ENCODE measurements at places on chromosomes 7 and 10.

DNA sequence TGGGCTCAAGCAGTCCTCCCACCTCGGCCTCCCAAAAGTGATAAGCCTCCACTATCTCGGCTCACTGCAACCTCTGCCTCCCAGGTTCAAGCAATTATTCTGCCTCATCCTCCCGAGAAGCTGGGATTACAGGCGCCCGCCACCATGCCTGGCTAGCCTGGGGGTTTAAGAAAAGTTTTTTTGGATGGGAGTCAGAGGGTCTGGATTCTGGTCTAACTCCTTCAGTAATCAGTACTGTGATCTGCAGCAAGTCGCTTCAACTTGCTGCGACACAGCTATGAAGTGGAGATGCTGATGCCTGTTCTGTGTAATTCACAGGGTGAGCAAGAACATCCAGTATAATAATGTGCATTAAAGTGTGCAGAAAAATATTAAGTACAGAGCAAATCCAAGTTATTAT is 88.4 kb upstream of the AGBL3 start:
- no peak for DNase-seq

DNA sequence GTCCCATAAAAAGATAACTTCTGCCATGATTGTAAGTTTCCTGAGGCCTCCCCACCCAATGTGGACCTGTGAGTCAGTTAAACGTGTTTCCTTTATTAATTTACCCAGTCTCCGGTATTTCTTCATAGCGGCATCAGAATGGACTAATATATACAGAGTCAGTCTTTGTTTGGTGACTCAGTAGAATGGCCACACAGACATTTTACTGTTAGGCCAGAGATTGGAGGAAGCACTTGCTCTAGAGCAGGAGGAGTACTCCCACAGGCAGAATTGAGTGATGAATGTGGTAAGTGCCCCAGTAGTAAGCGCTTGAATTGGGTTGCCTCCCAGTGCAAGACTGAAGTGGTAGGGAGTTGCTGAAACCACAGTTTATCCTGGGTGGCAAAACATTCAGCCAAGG is 149.5 kb upstream of the SMIM30 start:
- DNase-seq: peak; percentile 51

GRCh38 chr7:38629651-38630510 is 1.3 kb downstream of the AMPH start:
- DNase-seq: no peak

DNA sequence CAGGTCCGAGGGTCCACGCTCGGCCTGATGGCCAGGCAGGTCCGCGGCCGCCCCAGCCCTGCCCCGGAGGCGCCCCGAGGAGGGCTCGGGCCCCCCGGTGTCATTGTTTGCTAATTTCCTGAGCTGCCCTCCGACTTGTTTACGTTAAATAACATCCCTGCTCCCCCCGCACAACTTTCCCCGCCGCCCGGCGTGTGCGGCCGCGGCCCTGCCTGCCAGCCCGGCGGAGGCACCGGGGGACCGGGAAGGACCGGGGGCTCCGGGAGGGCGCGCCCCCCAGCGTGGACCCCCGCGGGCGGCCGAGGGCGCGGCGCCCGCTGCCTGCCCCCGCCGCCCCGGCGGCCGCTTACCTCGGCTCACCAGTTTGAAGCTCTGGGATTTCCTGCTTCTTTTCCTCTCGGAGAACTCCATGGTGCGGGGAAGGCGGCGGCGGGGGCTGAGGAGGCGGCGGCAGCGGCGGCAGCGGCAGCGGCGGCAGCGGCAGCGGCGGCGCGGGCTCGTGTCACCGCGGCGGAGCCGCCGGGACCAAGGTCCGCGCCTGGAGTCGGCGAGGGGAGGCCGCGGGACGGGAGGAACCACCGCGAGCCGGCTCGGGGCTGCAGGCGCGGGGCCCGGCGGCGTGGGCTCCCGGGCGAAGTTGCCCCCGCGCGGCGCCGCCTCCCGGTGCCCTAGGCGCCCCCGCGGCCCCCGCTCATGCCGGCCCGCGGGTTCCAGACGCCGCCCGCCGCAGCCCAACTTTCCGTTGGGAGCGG is 515 bp downstream of the BEND7 start:
- DNase-seq: no peak

GRCh38 chr10:6071181-6072175 is 9.3 kb upstream of the IL2RA start:
- DNase-seq: no peak

GRCh38 chr7:115635376-115635775 is 395.2 kb downstream of the TFEC start:
- no peak for DNase-seq

- no peak for DNase-seq
Measured at GRCh38 chr10:98260350-98260749, 7.6 kb downstream of the LOXL4 start.

GRCh38 chr10:69328380-69328735 is 50.1 kb downstream of the HK1 start:
- DNase-seq: no peak

GRCh38 chr7:80147543-80148391 is 13.1 kb downstream of the GNAI1 start:
- DNase-seq: no peak

DNA sequence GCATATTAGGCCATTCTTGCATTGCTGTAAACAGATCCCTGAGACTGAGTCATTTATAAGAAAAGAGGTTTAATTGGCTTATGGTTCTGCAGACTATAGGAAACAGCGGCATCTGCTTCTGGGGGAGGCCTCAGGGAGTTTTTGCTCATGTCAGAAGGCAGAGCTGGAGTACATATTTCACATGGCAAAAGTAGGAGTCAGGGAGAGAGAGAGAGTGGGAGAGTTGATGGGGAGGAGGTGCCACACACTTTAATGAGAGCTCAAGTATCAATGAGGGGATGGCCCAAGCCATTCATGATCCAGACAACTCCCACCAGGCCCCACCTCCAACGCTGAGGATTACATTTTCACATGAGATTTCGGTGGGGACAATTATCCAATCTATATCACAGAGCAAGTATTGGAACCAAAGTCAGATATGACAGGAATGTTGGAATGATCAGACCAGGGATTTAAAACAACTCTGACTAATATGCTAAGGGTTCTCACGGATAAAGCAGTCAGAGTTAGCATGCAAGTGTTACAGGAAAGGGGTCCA is 795.3 kb upstream of the CELF2 start:
- DNase-seq: no peak

- no peak for DNase-seq
Measured at GRCh38 chr7:105650382-105650970, 69.2 kb upstream of the EFCAB10 start.

DNA sequence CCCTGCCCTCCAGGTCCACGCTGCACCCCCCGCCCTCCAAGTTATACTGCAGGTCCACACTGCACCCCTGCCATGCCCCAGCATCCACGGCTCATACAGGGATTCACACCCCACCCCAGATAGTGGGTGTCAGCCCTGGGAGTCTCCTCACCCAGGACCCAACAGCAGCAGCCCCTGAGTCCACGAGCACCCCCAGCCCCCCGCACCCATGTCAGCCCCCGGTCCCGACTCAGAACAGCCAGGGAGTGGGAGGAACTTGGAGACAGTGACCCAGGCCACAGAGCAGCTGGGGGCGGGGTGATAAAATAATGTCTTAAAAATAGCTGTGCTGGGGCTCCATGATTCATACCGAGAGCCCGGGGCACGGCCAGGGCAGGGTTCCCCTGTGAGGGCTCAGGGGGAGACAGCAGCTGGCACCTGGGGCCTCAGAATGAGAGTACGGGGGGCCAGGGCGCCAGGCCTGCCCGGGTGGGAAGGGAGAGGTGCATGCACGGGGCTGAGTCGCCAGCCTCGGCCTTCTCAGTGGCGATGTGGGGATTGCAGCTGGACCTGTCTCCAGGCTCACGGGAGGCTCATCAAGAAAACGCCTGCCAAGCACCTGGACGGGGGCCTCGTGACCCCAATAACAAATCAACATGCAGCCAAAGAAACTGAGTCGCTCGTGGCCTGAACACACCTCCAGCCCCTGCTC is 29.8 kb downstream of the ADAP1 start:
- peak; percentile 39 for DNase-seq

DNA sequence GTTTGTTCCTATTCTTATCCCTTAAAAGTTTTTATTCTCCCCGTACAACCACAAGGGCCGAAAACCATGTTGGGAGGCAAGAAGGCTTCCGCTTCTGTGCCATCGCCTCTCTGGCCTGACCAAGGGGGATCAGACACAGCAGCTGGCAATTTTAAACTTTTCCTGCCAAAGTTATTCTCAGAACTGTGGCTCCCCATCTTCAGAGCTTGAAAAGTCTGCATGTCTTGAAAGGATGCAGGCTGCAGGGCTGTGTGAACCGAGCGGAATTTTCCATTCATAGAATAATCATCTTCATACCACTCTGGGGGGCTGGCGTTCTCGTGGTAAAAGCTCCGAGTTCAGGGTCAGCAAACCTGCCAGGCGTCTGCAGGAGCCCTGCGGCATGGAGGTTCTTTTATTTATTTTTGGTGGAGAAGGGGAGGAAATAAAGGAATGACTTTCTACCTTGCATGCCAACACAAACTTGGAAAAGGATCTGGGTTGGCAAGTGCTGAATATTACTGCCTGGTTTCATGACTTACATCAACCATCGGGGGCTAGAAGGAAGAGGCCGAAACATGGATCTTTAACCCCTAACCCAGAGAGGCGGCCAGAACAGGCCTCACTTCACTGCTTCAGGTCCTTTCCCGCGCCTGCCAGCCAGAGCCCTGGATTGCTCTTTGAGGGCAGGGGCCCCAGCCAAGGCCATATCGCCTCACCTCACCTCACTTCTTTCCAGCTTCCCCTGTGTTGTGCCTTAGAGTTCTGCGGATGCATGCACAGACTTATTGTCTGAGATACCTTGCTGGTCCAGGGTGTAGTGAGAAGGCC is 3.0 kb upstream of the NANOS1 start:
- DNase-seq: no peak

DNA sequence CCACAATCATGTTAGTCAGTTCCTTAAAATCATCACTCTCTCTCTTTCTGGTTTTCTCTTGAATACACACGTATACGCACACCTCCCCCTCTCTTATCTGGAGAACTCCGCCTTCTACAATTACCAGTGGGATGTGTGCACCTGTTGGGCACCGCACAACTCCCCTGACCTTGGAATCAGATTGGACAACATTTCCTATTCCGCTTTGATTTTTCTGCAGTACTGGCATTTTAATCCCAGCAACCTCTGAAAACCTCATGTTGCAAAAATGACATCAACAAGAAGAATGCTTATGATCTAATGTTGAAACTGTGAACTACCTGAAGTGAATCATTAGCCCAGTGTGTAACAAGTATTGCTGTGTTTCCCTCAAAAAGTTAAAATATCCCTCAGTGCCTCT is 109.6 kb downstream of the KIAA1217 start:
- DNase-seq: no peak

- DNase-seq: no peak
Measured at GRCh38 chr7:32476816-32477648, 13.1 kb downstream of the LSM5 start.

DNA sequence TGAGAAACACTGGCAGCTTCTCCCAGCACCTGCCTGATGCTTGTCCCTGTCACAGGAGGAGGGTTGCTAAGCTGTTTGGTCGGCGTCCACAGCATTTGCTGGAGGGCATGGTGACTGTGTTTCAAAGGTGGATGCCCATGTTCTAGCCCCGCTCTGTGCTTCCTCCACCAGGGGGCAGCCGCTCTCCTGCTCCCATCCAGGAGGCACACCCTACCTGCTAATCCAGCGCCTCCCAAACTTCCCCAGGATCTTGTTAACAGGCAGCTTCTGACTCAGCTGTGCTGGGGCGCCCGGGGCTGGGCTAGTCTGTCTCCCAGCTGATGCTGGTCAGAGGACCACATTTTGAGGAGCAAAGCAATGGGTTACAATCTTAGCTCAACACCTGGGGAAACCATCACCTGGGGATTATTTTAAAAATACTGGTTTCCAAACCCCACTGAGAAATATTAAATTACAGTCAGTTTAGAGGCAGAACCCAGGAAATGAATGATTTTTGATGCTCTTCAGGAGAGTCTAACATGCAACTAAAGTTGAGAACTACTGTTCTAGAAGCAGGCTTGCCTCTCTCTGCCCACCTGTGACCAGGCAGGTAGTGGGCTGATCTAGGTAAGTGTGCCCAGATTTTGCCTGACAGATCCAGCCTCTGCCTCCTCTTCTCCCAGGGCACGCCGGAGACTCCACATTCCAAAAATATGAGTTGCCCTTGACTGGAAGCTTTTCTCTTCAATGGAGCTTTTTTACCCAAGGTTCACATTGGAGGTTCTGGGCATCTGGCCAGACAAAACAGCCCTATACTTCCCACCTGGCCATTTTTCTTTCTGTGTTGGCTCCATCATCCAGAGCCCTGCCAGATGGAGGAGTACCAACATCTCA is 92.7 kb upstream of the GPR26 start:
- no peak for DNase-seq

- DNase-seq: peak; percentile 11
Measured at GRCh38 chr10:98664329-98665042, 217.8 kb upstream of the HPS1 start.

GRCh38 chr10:108545921-108546320 is 1377.4 kb downstream of the XPNPEP1 start:
- DNase-seq: no peak

Measured in SJSA1 (cell line).